Stimulated activated CD4-positive, alpha-beta T cell treated with anti-CD3 and anti-CD28 coated beads, Interleukin-12 subunit alpha, Interleukin-12 subunit beta, amount 100 ng/mL, for 24 hours (primary cell): ENCODE measurements at places on chromosomes 13 and 19.

DNA sequence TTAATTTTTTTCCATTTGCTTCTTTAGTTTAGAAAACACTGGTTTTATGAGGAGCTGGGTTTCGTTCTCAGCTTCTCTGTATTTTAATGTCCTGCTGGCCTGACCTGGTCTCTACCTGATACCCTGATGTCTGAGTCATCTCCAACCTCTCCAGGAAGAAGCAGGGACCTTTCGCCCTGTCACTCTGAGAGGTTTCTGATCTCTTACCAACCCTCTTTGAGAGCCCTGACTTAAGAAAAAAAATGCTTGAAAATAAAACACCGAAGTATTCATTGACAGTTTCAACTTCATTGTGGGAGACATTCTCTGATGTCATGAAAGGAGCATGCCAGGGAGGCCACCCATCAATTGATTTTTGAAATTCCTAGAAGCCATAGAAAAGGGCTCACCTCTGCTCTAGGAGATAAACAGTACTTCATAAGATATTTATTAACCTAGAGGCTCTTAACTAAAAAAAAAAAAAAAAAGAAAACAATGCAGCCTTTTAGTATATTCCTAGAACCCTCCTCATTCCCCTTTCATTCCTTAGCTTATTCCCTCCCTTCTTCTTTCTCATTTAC lies 234.8 kb downstream of the ENOX1 start:
- DNase-seq, result no peak

GRCh38 chr13:79231887-79232286 lies 174.2 kb downstream of the RBM26 start:
- DNase-seq, result no peak

DNA sequence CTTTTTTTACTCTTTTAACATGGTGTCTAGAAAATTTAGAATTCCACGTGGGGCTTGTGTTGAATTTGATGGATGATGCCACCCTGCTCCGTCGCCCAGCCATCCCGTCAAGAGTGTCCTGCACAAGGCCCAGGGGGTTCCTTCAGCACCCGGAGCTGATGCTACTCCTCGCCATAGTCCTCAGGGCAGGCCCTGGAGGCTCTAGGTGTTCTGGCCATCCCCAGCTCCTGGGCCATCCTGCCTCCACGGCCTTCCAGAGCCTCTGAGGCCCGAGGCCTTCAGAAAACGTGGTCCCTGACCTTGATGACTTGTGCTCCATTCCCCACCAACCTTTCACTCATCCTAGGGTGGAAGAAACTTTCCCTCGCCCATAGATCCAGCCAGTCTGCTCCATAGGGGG lies 3.3 kb downstream of the AKT1S1 start:
- DNase-seq, result no peak

GRCh38 chr19:29532097-29532496 lies 6.3 kb downstream of the VSTM2B start:
- no peak for DNase-seq
